ENCODE measurements at places on chromosomes 4 and X.

- no peak for DNase-seq
Observed at GRCh38 chrX:106874075-106874474, 29.1 kb downstream of the RIPPLY1 start.

DNA sequence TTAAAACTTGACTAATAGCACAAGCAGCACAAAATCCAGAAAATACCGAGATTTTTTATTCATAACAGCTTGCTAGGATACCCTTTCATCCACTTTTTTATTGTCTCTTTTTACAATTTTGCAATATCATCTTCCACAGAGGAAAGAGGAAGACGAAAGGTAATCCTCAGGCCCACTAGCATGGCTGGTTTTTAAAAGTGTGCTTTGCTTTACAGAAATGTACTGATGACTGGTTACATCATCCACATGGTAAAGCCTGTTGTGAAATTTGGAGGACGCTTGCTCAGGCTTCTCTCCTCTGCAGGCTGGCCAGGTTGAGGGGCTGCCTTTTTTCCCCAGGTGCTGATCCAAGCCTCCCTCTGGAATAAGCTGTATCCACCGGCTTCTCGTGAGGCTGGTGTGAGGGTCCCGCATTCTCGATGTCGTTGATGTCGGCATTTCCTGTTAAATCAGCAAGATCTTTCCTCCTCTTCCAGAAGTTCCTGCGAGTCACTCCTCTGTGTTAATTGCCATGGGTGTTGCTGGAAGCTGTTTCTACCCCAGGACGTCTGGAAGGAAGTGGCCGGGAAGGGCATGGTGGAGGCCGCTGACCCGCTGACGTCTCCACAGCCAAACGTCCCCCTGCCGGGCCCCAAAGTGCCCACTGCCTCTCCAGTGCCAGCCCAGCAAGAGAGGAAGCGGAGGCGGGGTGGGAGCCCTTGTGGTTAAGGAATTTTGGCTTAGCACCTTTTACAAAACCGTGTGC is 5.8 kb upstream of the DGKQ start:
- DNase-seq, result no peak

DNA sequence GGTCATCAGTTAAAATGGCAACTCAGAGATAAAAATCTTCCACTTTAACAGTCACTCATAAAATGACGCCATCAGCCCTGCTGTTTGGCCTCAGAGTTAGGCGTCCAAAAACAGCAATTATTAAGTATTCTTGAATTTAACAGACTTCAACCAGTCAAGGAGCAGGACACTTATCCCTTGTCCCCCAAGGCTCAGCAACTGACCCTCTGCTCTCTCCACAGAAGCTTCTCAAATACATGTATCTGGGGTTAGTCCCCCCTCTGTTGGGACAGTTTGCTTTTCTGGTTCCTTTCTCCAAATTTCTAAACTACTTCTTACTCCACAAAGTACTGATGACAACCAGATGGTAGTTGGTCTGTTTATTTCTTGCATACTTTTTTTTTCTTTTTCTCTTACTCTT is 54.4 kb downstream of the SOD3 start:
- no peak for DNase-seq

GRCh38 chrX:47297874-47298273 is 65.1 kb downstream of the USP11 start:
- DNase-seq, result no peak

GRCh38 chr4:59127743-59128142 is 2017.6 kb upstream of the IGFBP7 start:
- DNase-seq, result no peak

DNA sequence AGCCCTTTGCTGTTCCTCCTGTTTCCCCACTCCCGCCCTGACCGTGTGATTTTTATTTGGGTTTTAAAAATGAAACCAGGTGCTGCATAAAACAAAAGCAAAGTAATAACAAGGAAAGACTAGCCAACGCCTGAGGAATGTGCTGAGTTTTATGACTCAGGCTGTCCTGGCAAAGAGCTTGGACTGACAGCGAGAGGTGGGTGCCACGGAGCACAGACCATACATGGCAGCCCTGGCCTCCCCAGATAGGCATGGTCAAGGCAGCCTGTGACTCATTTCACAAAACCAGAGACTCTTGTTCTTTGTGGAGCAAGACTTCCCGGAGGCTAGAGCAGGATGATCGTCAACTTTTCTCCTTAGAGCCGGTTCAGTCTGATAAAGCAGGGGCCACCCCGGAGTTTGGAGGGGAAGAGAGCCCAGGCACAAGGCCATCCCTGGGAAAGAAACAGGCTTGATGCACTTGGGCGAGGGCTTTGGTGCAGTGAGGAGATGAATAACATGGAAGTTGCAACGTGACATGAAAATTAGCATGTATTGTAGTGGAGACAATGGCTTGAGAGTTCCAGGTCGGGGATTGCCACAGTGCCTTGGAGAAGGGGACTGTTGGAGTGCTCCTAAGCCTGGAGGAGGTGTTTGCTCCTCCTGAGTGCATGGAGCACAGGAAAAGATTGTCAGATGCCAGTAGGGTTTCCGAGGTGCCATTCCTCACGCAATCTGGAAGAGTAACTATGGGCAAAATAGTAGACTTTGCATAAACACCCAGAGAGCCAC is 54.8 kb downstream of the C4orf51 start:
- no peak for DNase-seq

GRCh38 chr4:121304893-121305292 is 75.9 kb downstream of the QRFPR start:
- DNase-seq, result no peak

- no peak for DNase-seq
Observed at GRCh38 chr4:132240081-132240480, 909.0 kb upstream of the PCDH10 start.

DNA sequence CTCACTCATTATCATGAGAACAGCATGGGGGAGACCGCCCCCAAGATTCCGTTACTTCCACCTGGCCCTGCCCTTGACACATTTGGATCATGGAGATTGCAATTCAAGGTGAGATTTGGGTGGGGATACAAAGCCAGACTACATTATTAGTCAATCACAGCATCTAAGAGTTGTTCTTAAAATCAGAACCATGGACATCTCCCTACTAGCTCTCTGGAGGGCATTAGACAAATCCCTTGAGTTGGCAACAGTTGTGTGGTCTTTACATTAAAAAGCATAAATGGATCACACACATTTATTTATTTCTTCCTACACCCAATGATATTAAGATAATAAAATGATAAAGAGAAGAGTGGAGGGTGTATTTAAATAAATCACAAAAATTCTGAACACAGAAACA is 262.8 kb upstream of the VCX start:
- DNase-seq, result no peak
